ENCODE measurements at places on chromosomes 13 and 19.

DNA sequence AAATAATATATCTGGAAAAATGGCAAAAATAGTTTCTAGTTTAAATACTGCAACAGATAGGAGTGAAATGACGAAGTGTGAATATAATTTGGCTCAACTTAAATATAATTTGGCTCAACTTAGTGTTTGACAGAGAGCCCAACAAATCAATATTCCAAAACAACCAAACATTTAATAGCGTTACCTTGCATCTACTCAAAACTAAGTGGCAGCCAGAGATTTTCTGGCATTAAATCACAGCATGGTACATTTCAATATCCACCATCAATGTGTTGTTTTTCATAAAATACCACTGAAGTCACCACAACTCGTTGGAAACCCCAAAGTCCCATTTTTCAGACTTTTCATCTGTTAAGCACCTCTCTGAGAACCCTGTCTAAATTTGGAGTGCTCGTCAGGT is 69.6 kb downstream of the DCLK1 start:
- no peak for DNase-seq

GRCh38 chr19:10685210-10685609 is 16.0 kb upstream of the QTRT1 start:
- no peak for DNase-seq

DNA sequence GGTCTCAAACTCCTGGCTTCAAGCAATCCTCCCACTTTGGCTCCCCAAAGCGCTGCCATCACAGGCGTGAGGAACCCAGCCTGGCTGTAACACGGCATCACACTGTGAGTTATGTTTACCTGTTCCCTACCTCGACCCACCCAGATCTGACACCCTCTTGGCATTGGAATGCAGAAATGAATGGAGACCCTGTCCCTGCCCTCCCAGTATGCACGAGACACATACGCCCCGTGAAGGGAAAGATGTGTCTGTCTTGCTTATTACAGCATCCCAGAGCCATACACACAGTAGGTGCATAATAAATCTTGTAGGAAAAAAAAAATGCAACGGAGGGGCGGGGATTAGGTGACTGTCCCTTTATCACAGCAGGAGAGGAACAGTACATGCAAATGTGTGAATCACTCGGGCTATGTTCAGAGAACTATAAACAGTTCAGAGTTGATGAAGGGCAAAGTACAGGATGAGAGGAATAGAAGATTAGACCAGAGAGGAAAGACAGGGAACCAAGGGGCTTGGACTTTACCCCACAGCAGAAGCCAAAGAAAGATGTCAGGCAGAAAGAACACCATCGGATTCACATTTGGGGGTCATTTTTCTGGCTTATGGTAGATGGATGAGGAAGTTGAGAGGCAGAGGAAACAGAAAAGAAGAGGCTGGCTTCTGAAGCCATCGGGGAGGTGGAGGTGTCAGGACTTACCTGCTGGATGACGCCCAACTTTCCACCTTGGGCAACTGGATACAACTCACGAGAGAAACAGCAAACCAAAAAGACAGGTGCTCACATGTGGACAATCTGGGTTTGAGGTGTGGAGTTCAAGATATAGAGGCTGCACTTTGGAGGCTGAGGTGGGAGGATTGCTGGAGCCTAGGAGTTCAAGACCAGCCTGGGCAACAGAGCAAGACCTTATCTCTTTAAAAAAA is 94.3 kb downstream of the INSR start:
- no peak for DNase-seq

DNA sequence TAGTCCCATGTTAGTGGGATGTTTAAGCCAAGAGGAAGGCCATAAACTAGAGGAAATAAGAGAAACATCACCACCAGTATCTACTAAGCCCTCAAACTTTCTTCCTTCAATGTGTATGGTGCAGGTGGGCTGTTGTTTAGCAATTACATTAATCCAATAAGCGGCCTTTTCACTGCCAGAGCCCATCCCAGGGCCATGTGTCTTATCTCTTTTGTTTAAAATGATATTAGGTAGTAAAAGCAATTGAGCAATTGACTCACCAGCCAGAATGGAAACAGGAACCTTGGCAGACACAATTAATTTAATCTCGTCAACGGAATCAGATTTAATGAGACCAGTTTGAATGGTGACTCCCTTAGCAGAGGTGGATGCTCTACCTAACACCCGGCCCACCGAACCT is 1503.5 kb downstream of the UQCRFS1 start:
- no peak for DNase-seq

GRCh38 chr19:5115771-5116202 is 146.9 kb downstream of the KDM4B start:
- no peak for DNase-seq

All from AG04450 (cell line).